ENCODE measurements at places on chromosomes 16 and 17.

DNA sequence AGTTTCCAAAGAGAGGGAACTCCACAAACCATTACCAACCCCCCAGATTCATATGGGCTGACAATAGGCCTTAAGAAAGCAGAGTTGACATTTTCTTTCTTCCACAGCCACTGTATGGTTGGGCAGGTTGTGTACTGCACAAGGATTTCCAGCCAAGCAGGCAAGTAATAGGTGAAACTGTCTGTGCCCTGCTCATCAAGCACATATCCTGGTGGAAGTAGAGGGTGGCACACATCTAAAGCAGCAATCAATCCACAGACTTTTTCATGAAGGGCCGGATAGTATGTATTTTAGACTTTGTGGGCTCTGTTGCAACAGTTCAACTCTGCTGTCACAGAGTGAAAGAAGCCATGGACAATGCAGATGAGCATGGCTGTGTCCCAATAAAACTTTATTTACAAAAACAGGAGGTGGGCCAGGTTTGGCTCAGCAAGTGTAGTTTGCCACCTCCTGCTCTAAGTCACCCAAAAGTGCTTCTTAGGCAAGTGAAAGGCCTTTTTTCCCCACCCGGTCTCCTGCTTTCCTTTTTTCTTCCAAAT, 63.4 kb downstream of the SNX20 start:
- no peak for DNase-seq

GRCh38 chr17:45824901-45825492, 19.7 kb upstream of the SPPL2C start:
- DNase-seq: no peak

- DNase-seq: no peak
These were observed 36.0 kb upstream of the FBXO47 start for GRCh38 chr17:39002991-39003715.

DNA sequence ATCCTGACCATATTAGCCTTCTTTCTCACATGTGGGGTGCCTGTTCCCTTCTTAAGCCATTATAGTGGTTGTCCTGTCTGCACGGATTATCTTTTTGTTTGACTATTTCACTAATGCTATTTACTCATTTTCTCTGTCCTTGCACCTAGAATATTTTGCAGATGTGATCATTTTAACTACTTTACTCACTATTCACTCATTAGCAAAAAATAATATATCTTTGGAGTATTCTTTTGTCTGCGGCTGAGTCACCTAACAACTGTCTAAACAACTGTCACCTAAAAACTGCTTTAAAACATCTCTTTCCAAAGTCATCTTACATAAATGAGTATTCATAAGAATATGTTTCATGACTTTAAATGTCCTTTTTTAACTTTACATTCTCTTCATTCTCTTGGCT, 87.4 kb downstream of the KCNJ2 start:
- no peak for DNase-seq

GRCh38 chr17:69477204-69477902, 62.9 kb downstream of the MAP2K6 start:
- no peak for DNase-seq

DNA sequence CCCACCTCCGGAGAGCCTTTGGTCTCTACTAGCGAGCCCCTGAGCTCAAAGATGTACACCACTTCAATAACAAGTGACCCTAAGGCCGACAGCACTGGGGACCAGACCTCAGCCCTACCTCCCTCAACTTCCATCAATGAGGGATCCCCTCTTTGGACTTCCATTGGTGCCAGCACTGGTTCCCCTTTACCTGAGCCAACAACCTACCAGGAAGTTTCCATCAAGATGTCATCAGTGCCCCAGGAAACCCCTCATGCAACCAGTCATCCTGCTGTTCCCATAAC, 702 bp downstream of the SPN start:
- no peak for DNase-seq

GRCh38 chr16:56878282-56878854, 13.4 kb downstream of the SLC12A3 start:
- DNase-seq: no peak

DNA sequence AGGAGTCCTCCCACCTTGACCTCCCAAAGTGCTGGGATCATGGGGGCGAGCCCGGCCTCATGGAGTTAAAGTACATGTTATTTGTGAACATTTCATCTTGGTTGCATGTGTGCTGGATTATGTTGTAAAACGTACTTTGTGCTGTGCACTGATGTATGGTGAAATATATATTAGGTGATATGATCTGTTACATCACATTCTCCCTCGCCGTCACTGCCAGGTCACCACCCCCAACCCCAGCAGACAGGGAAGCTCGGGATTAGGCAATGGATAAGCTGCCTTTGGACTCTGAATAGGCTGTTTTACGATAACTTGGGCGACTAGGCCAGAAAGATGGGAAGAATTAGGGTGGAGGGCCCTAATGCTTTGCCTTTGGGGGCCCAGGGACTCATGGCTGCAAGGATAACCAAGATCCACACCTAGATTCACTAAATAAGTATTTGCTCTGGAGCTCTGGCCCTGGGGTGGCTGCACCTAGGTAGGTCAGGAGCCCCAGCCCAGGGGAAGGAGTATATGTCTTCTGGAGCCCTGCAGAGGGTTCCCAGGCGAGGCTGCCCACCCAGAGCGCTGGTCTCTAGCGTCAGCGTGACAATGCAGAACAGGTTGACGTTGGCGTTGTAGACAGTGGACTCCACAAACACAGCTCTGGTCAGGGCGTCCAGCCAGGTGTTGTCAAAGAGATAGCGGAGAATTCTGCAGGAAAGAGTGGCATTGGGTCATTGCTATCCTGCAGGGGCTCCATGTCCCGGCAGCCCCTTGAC, 27.1 kb upstream of the GCSH start:
- DNase-seq: no peak

GRCh38 chr17:79871131-79871530, 31.9 kb upstream of the CBX4 start:
- no peak for DNase-seq

DNA sequence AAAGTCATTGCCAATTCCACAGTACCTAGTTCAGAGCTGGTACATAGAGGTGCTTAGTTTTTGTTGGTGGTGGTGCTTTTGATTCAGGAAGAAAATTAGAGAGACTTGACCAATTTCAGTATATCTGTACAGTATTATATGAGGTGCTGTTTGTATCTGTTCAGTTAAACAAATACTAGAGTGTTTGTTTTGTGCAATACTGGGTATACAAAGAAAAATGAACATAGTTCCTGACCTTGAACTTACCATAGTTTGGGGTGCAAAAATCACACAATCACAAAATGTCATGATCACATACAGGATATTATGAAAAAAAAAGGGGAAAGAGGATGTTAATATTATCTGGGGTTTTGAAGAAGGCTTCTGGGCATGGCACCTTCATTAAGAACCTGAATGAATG, 39.8 kb upstream of the GOT2 start:
- DNase-seq: no peak

DNA sequence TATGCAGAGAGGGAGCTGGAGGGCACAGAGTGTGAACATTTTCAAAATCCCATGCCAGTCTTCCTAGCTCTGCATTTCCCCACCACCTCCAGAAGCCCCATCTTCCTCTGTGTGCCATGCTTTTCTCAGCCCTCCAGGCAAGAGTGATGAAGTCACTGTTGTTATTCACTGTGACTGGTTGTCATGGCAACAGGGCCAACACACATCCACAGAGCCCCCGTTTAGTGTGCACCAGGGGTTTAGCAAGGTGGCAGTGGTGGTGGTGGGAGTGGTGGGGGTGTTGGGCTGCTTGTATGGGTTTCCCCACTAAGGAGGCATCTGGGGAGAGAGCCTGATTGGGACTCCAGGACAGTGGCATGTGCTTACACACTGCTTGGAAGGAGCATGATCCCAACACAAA, 309.9 kb upstream of the ASIC2 start:
- DNase-seq: no peak

All from skeletal muscle cell (primary cell).